ENCODE measurements at places on chromosomes 2 and 18.

- DNase-seq, result no peak
These were observed 186.1 kb upstream of the NRXN1 start for GRCh38 chr2:51218047-51218446.

GRCh38 chr2:239594772-239595608 is 194.2 kb upstream of the HDAC4 start:
- no peak for DNase-seq

- DNase-seq, result no peak
These were observed 214.6 kb downstream of the TSN start for GRCh38 chr2:121969766-121970639.

- no peak for DNase-seq
These were observed 61.5 kb downstream of the RPRM start for GRCh38 chr2:153417077-153417476.

- DNase-seq, result no peak
These were observed 2.8 kb upstream of the TUBA4B start for GRCh38 chr2:219250049-219250781.

- no peak for DNase-seq
These were observed 25.0 kb downstream of the POLI start for GRCh38 chr18:54294274-54294673.

GRCh38 chr2:138928374-138929021 is 148.3 kb upstream of the NXPH2 start:
- no peak for DNase-seq

- no peak for DNase-seq
These were observed 183.3 kb upstream of the HDAC4 start for GRCh38 chr2:239583879-239584859.

DNA sequence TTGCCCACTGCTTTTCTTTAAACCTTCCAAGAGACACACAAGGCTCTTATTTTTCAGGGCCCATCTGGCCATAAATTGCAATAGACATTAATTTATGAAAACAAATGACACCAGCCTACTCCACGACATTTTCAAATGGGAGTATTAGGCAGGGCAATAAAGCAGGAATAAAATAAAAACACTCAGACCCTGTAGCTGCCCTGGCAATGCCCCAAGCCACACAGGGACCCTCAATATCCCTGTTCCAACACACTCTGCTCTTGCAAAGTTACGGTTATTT is 550.8 kb upstream of the TNP1 start:
- no peak for DNase-seq

- DNase-seq, result no peak
These were observed 120.0 kb upstream of the OSR1 start for GRCh38 chr2:19478409-19478808.

DNA sequence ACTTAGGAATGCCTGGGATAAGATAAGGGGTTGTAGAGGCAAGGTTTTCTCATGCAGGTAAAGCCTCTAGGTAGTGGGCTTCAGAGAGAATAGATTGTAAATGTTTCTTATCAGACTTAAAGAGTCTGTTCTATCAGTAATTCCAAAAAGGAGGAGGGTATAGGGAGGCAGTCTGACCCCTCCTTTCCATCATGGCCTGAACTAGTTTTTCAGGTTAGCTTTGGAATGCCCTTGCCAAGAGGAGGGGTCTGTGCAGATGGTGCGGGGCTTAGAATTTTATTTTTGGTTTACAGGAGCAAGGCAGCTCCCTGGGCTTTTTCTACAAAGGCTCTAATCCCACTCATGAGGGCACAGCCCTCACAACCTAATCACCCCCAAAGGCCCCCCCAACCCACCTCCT is 135.0 kb downstream of the B3GNT2 start:
- no peak for DNase-seq

DNA sequence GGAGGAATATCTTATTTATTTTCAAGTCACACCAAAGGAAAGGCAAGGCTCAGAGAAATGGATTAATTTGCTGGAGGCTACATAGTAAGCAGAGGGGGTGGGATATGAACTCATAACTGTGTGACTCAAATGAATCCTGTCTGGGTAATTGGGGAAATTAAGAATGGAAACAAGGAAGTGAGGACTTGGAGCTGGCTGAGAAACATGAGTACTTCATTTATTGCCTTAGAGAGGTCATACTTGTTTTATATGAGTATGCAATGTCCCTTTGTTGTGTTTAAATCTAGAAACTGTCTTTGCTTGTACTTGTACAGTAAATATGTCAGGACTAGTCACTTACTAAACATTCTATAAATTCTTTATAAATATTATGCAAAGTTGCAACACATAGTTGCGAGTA is 2166.7 kb upstream of the PIK3C3 start:
- DNase-seq, result no peak
